NCI-H2107 (cell line): ENCODE measurements at places on chromosomes 11 and 22.

DNA sequence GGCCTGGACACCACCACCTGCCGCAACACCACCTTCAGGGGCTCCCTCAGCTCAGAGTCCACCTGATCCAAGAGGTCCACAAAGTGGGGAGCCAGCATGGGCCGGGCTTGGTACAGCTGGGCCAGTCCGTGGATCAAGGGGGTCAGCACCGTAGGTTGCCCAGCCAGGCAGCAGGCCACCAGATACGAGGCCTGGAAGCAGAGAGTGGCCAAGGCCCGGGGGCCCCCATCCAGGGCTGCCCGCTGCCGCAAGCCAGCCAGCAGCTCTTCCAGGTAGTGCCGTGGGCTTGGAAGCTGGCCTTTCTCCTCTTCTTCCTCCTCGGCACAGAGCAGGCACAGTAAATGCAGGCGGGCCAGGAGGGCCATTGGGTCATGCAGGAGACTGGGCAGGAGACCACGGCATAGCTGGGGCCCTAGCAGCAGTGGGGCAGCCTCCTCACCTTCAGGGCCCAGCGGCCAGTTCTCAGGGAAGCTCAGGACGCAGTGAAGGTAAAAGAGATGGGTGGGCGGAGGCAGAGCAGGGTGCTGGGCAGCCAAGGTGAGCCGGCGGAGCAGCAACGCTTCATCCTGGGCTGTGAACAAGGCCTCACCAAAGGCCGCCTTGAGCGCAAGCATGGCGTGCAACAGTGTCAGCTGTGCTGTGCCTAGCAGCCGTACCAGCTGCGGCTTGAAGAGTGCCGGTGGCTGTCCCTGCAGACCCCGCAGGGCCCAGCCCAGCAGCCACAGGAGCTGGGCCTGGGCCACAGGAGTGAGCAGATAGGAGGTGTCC lies 1.7 kb downstream of the AP5B1 start:
- DNase-seq: no peak

DNA sequence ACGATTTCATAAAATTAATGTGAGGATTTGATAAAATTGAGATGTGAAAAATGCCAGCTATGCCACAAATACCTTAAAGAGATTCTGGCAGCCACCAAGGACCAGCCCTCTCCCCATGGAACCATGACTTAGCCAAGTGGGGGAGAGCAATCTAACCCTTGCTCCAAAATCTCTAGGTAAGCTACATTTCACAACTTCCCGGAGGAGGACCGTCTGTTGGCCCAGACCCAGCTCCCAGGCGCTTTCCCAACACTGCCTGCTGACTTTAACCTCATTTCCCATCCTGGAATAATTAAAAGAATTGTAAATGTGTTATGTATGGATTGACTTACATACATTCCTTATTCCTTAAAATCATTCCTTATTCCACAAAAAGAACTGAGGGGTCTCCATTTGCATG lies 47.5 kb upstream of the TENM4 start:
- no peak for DNase-seq

GRCh38 chr11:108085672-108086071 lies 35.7 kb upstream of the ACAT1 start:
- no peak for DNase-seq

DNA sequence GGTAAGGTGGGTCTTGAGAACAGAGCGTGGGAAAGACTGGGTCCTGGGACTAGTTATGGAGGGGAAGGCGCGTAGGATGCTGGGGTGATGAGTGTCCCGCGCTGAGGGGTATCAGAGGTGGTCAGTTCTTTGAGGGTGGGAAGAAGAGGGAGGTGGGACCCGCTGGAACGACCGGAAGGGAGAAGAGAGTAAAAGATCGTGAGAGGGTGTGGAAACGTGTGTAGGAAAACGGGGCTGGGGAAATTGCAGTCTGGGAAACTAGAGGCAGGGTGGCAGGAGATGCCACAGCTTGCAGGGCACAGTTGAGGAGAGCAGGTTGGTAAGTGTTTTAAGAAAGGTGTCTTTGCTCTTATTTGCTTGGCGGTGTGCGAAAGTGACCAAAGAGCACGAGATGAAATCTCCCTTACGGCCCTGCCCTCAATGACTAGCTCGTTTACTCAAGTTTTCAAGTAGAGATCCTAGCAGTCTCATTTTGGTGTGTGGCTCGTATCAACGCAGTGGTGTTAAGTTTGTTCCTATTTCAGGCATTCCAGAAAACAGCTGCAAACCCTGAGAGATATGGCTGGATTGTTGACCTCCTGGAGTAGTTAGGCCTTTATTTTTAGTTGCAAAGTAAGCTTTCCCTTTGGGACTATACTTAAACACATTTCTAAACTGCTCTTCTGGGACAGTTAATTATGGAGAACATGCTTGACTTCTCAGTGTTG lies 615 bp downstream of the STT3A start:
- DNase-seq: no peak

- DNase-seq: no peak
Measured at GRCh38 chr11:70733327-70734325, 335.3 kb downstream of the CTTN start.

DNA sequence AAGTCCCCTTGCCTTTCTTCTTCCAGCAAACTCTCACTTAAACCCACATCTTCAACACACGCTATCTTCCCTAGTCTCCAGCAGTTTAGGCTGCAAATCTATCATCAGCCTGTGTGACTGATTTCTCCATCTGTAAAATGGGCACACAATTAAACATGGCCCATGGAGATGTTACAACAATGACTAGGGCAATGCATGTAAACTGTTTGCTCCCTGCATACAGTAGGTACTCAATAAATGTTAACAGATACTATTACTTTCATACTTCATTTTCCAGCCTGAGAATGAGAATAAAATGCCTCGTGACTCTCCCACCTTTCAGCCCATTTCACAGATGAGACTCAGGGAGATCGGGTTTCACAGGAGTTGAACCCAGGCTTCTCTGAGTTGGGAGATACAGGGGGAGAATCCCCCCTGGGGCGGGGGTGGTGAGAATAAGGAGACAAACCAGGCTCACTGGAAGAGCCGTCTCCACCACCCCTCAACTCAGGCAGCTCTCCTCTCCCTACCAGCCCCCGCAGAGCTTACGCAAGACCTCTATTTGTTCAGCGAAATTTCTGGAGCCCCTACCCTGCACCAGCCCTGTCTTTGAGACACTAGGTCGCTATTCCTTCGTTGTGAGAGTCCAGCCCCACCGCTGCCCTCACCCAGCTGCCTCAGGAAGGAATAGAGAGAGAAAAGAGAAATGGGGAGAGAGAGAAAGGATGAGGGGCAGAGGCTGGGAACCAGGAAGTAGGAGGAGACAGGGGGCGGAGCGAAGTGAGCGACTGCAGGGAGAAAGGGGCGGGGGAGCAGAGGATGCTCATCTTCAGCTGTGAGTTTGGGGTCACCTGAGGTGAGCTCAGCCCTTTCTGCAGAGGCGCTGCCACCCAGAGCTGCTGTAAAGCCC lies 42.1 kb upstream of the KLHL35 start:
- no peak for DNase-seq
